Hypothalamus (tissue), 51 donors: ENCODE measurements at places on chromosomes 5 and 9.

GRCh38 chr5:171438738-171439137, 19.3 kb downstream of the FGF18 start:
- DNase-seq: no peak

- no peak for DNase-seq
These were observed 18.3 kb upstream of the ASS1 start for GRCh38 chr9:130426467-130426773.

GRCh38 chr9:13550519-13550918, 271.0 kb upstream of the MPDZ start:
- no peak for DNase-seq

DNA sequence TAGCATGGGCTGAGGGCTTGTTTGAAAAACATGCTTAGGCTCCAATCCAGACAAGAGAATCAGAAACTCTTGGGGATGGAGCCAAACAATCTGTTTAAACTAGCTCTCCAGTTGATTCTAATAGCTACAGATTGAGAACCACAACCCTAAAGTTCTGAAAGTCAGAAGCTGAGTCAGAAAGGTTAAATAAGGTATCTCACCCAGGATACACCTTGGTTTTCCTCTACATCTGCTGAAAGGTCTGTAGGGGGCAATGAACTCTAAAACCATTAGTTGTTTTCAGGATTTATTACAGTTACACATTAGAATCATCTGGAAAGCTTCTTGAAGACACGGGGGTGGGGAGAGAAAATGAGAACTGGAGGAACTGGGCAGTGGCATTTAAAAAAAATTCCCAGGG, 5.7 kb downstream of the GFM2 start:
- DNase-seq: no peak

DNA sequence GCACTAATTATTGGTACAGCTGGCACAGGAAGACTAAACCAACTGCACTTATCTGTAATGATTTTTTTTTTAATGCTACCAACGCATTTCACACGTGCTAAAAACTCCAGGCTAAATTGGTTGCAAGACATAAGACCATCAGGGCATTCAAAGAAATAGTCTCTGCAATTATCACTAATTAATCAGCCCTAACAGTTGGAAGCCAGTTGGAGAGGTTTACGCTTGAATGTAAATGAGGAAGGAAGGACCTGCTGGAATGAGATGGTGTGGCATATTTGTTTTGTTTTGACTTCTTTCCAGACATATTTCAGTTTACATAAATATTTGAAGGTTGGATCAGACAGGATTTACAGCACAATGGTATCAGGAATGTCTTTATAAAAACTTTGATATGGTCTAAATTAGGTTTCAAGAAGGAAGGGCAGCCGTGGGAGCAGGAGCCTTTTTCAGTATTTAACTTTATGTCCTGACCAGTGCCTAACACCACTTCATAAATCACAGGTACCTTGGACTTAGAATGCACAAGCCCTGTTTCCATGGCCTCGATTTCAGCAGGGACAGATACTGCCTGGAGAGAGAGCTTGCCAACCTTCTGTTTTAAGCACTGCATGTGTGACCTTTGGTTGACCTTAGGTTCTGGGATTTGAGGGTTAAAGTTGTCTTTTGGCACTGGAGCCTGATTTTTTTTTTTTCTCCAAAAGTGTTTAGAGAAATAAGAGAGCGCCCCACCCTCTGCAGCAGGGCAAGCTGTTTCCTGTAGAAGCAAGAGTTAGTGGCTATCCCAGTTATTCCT, 199.8 kb upstream of the MAP3K1 start:
- DNase-seq: no peak

DNA sequence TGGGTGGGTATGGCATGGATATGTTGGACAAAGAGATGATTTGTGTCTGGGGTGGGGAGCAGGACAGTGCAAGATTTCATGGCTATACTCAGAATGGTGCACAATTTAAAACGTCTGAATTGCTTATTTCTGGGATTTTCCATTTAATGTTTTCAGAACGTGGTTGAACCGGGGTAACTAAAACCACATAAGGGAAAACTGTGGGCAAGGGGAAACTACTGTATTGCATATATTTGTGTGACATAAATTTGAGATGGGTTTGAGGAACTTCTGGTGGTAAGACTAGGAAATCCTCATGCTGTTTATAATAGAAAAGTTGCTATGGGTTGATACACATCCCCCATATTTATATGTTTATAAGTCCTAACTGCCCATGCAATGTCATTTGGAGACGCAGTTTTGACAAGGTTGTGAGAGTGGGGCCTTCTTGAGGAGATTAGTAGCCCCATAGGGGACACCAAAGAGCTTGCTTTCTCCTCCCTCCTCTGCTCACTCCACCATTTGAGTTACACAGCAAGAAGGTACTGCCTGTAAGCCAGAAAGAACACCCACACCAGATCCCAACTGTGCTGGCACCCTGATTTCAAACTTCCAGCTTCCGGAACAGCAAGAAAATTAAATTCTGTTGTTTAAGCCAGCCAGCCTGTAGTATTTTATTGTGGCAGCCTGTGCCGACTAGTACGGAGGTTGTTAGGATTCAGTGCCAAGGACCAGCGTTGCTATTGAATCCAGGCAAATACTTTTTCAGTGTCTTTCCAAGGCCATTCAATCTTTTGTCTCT, 2118.9 kb downstream of the MAT2B start:
- no peak for DNase-seq

DNA sequence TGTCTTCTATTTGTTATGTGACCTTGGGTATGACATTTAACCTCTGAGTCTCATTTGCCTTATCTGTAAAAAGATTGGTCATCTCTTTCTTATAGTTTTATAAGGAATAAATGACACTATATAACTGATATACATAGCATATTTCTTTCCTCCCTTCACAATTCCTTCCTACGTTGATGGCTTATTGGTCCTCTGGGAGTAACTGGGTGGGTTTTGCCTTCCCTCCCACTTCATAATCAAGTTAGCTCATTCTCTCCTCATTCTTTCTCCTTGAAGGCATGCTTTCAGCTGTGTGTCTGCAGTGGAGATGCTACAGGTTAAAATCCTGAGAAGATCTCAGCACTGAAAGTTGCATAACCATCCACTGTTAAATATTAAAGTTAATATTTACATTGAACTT, 382.4 kb downstream of the TMEM38B start:
- DNase-seq: no peak

DNA sequence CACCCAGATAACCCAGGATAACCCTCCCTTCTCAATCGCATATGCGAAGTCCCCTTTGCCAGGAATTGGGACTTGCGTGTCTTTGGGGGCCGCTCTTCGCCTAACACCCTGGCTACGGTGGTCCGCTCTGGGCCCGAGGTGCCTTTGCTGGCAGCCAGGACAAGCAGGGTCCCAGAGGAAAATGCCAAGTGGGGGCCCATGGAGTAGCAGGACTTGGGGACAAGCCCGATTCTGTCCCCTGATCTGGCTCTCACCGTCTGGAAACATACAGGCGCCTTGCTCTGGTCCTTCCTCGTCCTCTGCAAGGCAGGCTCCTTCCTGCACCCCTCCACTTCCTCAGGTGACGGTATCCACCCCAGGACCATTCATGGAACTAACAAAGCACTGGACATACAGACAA, 78.1 kb upstream of the UNC5A start:
- no peak for DNase-seq

DNA sequence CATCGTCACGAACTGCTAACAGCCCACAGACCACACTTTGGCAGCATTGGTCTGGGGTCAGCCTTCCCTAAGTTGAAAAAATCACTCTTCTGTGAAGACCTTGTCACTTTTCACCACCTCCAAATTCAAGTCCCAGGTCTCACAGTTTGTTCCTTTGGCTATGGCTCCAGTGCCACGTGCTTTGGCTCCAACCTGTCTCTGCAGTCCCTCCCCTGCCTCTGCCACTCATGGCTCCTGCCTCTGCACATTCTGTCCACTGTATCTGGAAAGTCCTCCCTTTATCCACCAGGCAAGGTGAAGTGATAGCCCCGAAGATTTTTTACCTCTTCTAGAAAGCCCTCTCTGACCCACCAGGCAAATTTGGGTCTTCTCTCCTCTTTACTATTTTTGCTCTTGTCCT, 5.3 kb downstream of the CKMT2 start:
- no peak for DNase-seq

DNA sequence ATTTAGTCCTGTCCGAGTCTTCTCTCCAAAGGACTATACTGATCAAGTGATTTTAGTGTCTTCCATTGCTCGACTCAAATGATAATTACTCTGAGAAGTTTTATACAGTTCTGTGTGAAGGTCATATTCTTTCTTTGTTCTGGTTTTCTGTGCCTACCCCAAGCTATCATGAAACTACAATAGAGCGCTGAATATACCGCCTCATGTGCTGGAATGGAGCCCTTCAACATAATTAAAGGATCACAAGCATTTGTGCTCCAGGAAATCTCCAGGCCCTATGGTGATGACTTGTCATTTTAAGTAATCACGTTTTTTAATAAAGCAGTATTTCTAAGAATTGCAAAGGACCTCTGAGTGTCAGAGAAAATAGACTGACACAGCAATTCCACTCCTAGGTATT, 10.9 kb upstream of the SLC31A2 start:
- no peak for DNase-seq

DNA sequence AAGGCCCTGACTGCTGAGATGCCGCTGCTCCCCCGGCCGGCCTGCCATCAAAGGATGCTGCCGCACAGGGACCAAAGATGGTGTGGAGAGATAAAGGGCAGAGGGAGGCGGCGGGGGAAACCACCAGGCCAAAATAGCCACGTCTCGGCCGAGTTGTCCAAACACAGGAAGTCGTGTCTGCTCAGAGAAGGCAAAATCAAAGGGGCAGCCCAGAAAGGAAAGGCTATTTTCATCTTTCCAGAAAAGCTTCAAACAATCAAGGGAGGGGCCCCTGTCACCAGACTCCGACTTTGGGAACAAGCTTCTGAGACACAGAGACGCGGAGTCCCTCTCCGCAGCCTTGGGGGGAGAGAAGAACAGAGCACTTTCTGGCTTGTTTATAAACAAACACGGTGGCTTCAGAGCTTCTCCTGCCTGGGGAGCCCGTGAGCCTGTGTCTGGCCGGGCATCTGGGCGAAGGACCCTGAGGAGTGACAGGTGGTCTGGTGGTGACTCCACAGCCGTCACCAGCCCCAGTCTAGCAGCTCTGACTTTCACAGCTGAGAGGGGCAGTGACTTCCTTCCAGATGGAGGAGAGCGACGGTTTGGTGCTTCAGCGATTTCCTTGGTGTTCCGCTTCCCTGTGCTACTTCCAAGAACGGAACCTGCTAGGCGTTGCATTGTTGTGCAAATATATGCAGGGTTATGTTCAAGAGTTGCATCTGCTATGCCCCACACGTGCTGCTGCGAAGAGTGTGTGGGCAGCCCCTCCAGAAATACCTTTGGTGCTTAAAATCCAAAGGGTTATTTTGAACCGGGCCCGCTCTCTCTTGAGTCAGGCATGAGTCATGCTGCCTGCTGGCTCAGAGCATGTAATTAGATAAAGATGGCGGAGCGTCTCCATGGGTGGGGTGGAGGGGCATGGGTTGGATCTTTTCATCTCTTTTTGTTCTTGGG, 24.0 kb downstream of the ADAMTSL2 start:
- DNase-seq: no peak

GRCh38 chr9:96877269-96877668, 23.0 kb upstream of the ZNF782 start:
- DNase-seq: no peak

GRCh38 chr5:136269973-136270372, 77.0 kb upstream of the SMIM32 start:
- DNase-seq: no peak

- no peak for DNase-seq
These were observed 54.1 kb downstream of the TRIM32 start for GRCh38 chr9:116741086-116741740.

DNA sequence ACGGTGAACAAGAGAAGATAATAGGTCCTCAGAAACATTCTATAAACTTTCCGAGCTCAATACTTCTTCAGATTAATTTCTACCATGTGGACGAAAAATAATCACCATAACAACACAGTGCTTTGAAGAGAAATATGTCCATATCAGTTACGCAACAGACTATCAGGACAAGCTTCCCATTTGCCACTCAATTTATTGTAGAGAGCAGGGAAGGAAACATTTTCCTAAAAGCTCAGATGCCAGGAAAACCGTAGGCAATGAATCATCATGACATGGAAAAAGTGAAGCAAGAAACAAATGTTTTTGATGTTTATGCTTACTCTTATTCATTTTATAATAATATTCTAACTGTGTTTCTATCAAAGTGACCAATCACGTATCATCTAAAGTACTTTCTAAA, 87.6 kb downstream of the S1PR3 start:
- DNase-seq: no peak

GRCh38 chr9:694092-694402, 147.4 kb upstream of the DMRT1 start:
- DNase-seq: no peak

- no peak for DNase-seq
These were observed 15.4 kb upstream of the VPS13A start for GRCh38 chr9:77161966-77162365.

DNA sequence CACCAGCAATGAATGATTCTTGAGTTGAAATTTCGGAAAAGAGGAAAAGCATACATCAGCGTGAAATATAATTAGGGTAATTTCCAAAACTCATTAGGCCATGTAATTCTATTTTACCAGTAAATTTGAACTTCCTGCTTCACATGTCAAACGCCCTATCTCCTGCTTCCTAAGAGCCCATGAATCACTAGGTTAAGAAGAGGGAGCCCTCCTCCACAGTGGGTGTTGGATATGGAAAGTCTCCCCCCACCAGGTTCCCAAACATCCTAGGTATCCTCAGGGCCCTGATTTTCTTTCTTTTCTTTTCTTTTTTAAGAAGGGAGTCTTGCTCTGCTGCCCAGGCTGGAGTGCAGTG, 115.2 kb downstream of the SUSD1 start:
- DNase-seq: no peak

- DNase-seq: no peak
These were observed 73.6 kb upstream of the CAST start for GRCh38 chr5:96588539-96588938.

DNA sequence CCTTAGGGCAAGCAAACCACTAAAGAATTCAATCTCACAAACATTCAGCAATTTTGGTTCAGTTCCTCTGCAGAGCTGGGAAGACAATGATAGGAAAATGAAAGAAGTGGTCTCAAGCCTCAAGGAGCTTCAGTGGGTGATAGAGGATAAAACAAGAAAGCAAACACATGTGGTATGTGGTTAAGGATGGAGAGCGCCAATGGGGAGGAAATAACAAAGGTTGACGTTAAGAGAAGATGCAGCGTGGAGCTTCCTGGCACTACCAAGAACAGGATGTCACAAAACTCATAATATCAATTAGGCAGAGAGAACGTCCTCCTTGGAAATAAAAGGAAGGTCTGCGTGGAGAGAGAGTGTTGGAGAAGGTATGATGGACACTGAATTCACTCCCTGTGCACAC, 411.4 kb upstream of the DAP start:
- no peak for DNase-seq

DNA sequence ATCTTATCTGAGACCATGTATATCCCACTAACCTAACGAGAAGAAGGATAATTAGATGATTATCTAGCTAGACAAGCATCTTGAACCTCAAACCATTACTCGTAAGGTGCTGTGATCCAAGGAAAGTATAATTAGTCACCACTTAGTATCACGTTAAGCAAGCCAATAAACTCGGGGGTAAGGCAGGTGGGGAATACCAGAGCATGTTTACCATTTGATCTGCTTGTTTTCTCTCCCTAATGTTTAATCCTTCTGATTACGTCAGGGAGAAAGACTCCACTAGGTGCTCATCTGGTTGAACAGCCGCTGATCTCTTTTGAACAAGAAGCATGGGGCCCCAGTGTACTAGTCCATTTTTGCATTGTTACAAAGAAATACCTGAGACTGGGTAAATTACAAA, 69.9 kb upstream of the SLC1A1 start:
- DNase-seq: no peak
